ENCODE measurements at places on chromosomes 4 and X.

GRCh38 chr4:122715221-122715620 lies 17.3 kb upstream of the BBS12 start:
- no peak for DNase-seq

GRCh38 chr4:151458148-151458547 lies 49.2 kb downstream of the FHIP1A start:
- DNase-seq: no peak

GRCh38 chr4:70979445-70980008 lies 13.9 kb upstream of the DCK start:
- no peak for DNase-seq

DNA sequence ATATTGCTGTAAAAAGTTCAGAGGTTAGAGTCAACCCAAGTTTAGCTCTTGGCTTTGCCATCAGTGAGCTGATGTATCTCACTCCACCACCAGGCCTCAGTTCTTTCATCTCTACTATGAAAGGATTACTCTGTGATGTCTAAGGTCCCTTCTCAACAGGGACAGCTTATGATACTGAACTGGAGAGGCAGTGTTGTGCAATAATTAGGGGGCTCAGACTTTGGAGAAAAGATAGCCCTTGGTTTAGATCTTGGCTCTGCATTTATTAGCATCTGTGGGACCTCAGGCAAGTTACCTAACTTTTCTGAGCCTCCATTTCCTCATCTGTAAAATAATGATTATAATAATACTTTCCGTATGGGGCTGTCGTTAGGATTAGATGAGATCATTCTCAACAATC lies 89.0 kb downstream of the COL4A6 start:
- no peak for DNase-seq

- no peak for DNase-seq
Observed at GRCh38 chr4:76003620-76004019, 3.7 kb downstream of the CXCL9 start.
